ENCODE measurements at places on chromosomes 1 and 21.

- no peak for DNase-seq
Observed at GRCh38 chr1:213600879-213601278, 386.9 kb upstream of the PROX1 start.

GRCh38 chr1:234861761-234862160, 251.8 kb upstream of the IRF2BP2 start:
- DNase-seq = no peak

- DNase-seq = no peak
Observed at GRCh38 chr1:12477936-12478611, 139.9 kb downstream of the DHRS3 start.

- DNase-seq = no peak
Observed at GRCh38 chr1:178689769-178690168, 35.3 kb upstream of the RALGPS2 start.

DNA sequence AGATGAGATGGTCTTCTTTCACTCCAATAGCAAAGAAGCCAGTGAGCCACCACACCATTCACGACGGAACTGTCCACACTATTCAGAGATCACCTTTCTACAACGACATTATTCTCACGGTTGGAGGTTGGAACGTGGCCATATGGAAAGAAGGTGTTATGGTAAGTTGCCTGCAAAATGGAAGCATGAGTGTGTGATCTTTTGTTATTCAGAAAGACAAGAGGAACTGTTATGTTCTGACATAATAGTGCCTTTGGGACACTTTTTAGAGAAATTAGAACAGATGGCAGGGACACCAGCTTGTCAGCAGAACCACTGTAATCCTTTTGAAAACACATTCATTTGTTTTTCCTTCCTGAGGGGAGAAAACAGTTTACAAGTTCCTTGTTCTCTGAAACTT, 75.8 kb upstream of the MCOLN3 start:
- DNase-seq = no peak

DNA sequence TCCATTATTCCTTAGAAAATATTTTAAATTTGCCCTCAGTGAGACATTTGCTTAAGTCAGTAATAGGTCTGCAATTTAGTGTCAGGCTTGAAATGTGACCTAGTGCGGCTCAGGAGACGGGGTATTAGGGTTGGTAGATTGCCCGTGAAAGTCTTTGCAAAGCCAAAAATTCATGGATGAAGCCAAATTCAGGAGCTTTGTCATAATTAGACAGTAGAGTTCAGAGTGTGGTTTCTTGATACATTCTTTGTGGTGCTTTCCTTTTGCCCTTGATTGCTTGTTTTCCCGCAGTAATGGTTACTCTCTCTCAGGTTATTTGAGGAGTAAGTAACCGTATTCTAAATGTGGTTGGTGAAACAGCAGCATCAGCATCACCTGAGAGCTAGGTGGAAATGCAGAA, 120.7 kb downstream of the RPS6KC1 start:
- DNase-seq = no peak

DNA sequence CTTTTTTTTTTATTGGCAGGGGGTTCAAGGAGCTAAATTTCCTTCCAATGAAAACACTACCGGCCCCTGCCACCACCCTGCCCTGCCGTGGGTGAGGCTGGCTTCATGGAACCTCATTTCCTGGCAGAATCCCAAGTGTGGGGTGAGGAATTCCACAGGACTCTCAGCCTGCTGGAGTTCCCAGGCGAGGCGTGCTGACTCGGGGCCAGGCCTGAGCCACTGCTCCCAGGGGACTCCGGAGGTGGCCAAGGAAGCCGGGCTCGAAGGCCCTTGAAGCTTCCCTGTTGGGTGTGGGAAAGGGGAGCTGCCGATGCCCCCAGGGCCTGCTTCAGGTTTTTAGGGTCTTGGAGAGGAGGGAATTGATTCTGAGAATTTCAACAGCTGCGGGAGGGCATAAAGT, 95.3 kb upstream of the ACTRT2 start:
- no peak for DNase-seq

DNA sequence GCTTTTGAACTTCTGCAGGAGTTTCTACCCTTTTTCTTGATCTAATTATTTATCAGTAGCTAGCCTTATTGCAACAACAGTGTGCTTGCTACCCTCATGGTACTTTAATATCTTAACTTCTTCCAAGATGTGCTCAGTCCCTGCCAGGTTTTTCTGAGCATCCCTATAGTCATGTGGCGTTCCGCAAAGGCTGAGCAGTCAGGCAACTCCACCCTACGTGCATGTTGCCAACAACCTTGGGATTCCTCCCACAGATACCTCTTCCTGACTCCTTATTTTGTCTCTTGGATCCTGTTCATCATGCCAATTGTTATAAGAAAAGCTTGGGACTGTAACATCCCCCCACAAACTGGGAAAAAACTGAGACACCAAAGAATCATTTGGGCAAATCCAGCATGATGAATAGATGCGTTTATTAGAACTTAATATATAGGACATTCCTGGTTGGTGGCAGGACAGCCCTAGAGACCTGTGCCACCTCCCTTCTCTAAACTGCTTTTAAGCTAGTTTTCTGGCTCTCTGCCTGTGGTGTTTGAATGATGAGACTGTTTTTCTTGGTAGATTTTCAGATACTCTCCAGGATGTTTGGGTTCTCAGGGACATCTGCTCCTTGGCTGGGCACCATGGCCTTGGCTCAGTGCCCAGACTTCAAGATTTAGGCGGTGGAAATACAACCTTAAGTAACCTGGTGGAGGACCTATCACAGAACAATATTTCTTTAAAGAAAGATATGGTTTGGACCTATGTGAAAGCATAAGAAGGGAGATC, 27.1 kb upstream of the KCTD3 start:
- no peak for DNase-seq

DNA sequence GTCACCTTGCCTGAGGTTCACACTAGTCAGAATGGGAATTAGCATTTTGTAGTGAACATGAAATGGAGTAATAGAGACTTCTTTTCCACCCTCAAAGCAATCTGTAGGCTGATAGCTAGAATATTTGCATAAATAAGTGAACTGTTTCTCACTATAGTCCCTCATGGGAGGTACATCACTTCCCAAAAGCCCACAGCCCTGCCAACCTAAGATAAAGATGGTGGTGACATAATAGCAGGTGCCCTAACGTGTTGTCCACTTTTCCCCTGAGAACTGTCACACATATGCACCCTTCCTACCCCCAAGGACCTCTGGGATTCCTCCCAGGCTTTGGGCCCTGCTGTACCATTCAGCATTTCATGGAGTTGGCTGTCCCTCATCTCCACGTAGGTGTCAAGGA, 4.4 kb downstream of the TMEM35B start:
- no peak for DNase-seq

Data from endothelial cell (in vitro differentiated cells).